RPMI7951 (cell line): ENCODE measurements at places on chromosomes 4 and X.

DNA sequence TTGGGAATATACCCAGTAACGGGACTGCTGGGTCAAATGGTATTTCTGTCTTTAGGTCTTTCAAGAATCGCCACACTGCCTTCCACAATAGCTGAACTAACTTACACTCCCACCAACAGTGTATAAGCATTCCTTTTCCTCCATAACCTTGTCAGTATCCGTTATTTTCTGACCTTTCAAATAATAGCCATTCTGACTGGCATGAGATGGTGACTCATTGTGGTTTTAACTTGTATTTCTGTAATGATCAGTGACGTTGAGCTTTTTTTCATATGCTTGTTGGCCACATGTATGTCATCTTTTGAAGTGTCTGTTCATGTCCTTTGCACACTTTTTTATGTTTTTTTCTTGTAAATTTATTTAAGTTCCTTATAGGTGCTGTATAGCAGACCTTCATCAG is 81.2 kb downstream of the ADAM29 start:
- peak; percentile 15 for DNase-seq

DNA sequence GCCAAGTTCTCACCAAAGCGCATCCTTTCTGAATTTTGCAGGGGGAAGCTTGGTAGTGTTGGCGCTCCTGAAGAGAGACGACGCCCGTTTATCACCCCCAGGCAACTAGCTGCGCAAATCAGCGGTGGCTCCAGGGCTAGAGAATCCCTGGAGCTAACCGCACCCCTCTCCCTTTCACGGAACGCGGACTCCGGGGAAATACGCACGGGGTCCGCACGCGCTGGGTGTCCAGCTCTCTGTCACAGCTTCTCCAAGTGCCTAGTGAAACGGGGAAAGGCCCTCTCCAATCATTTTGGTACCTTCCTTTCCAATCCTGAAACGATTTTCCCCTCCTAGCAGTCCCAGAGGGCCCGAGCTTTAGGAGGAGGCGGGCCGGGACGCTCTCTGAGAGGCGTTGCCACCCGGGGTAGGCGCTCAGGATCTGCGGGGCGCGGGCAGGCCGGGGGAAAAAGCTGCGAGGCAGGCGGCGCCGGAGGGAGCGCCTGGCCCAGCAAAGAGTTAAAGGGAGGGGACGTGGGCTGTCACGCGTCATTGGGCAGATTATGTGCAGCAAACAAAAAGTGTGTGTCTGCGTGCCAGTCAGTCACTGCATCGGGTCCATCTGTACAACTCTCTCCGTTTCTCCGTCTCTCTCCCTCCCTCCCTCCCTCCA is at the start of gene PRDM8:
Gene PRDM8, plus strand, starts transcription at position 582 of the 652 bp plus-strand sequence. CDS start 2,578 bp downstream, outside the sequence.
- peak; percentile 79 for DNase-seq

DNA sequence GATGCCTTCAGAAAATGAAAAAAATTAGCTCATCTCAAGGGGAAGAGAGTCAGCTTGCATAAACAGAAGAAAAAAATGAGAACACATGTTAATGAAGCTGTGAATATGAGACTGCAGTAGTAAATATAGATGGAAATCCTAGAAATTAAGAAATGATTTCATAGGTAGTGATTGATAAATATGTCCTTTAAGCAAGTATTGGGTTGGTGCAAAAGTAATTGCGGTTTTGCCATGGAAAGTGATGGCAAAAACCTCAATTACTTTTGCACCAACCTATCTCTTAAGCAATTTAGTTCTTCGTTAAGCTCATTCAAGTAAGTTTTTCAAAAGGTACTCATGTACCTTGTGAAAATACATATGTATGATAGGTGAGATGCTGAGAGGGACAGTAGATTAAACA is 400.9 kb downstream of the SH2D1A start:
- no peak for DNase-seq

DNA sequence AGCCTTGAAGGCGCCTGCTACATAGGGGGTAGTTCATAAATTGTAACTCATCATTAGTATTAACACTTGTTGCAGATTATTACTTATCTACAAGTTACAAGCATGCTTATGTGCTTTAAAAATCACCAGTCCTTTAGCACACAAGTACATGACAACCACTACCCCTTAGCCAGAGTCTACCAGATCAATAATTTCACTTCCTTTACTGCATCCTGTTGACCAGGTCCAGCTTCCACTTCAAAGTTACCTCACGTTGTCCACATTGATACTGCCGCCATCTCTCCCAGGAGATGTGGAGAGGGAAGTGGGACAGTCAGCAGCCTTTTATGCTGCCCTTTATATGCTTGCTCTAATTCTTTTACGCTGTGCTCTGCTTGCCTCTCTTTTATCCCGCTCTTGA is 231.3 kb upstream of the CXXC4 start:
- DNase-seq, result no peak

- peak; percentile 25 for DNase-seq
Observed at GRCh38 chr4:5988086-5988845, 30.0 kb downstream of the C4orf50 start.

DNA sequence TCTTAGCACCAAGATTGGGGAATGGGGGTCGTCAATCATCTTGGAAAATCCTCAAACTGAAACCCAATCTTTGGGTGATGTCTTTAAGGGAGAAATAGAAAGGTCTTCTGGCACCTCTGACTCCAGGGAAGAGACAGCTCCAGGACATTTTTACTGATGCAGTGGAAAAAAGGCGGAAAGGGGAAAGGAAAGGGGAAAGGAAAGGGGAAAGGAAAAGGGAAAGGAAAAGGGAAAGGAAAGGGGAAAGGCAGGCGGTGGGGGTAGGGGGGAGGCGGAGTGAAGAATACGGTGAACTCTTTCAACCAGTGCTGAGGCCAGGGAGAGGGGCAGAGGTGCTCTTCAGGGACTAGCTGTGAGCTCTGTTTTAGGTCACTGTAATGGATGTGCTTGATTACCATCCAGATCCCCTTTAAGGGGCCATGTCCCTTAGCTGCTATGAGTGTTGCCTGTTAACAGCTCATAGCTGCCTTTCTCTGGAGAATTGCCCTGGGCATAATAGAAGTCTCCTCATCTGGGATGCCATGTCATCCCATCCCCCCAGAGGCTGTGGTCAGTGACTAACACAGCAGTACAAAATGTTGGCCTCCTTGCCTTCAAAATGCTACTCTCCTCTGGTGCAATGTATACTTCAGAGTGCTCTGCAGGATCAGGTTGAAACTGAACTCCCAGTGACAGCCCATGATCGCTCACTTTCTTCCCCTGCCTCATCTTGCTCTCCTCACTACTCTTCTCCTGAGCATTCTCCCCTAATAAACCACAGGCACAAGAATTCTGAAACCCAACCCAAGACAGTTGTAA is 92.4 kb upstream of the AP1S2 start:
- peak; percentile 96 for DNase-seq

GRCh38 chr4:51895158-51895557 is 52.2 kb downstream of the DCUN1D4 start:
- DNase-seq, result peak; percentile 1

GRCh38 chrX:132836471-132836870 is 122.0 kb downstream of the HS6ST2 start:
- no peak for DNase-seq

GRCh38 chr4:188941524-188942119 is 802.4 kb downstream of the TRIML1 start:
- peak; percentile 97 for DNase-seq

- no peak for DNase-seq
Observed at GRCh38 chr4:70666369-70666768, at the start of gene JCHAIN. Gene JCHAIN, minus strand, starts transcription at chr4:70666508. Its CDS starts 18 bp downstream, at chr4:70666490.

DNA sequence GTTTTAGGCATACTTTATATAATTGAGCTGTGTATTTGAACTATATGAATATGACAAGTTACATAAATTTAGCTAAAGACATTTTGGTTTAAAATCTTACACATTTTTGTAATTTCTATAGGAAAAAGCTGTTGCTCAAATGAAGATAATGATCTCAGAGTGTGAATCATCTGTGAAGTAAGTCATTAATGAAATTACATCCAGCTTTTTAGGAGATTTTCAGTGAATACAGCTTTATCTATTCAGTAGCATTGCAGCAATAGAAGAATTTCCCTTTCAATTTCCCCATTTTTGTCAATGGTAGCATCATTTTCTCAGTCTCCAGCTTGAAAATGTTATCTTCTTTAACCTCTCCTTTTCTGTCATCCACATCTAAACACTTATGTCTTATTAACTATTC is 59.5 kb downstream of the CEP135 start:
- DNase-seq, result no peak

DNA sequence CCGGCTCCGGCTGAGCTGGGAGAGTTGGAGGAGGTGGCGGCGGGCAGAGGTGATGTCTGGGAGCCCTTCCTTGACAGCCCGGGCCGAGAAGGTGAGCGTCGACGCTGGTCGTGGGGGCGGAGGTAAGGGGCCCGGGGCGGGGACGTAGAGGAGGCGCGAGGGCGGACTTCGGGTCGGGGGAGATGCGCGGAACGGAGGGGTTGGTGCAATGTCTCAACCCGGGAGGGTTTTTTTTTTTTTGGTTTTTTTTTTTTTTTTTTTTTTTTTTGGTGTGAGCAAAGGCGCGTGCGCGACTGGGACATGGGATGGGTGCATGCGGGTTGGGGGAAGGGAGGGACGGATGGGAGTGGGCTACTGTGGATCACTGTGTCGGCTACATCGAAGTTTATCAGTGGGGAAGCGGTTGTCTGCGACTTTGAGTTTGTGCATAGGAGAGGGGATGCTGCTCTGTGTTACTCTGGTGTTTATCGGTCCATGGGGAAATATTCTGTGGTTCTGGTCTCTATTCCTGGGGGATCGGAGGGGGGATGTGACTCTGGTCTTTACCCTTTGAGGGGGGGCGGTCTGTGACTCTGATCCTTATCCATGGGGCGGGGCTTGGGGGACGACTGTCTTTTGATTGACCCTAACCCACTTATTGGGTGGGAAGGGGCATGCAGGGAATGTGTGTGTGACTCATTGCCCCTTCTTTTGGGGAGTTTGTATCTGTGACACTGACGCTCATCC is 537 bp downstream of the RBM10 start:
- DNase-seq, result no peak

- no peak for DNase-seq
Observed at GRCh38 chr4:102466298-102466697, 34.9 kb upstream of the NFKB1 start.
